ENCODE measurements at places on chromosomes 12 and 14.

GRCh38 chr12:70695361-70696023, 58.3 kb upstream of the PTPRB start:
- no peak for DNase-seq

- DNase-seq, result no peak
Measured at GRCh38 chr14:34235643-34236300, 226.3 kb downstream of the SPTSSA start.

- DNase-seq, result peak; percentile 44
Measured at GRCh38 chr12:120905856-120906384, 1.8 kb upstream of the SPPL3 start.

DNA sequence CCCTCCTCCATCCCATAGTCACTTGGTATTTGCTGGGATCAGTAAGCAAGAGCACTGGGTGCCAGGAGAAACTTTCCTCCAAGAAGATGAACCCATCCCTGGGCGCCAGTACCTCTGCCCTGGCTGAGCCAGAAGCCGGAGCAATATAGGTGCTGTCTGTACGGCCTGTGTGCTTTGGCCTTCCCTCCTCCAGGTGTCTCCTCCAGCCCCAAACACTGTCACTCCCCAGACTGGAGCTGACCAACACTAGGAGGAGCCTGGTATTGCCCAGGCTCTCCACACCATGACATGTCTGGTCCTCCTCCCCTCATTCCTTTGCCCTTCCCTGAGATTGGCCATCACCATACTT, 4.9 kb downstream of the GSTZ1 start:
- DNase-seq, result no peak

GRCh38 chr14:67413806-67414769, 2.1 kb upstream of the PLEK2 start:
- DNase-seq, result no peak

DNA sequence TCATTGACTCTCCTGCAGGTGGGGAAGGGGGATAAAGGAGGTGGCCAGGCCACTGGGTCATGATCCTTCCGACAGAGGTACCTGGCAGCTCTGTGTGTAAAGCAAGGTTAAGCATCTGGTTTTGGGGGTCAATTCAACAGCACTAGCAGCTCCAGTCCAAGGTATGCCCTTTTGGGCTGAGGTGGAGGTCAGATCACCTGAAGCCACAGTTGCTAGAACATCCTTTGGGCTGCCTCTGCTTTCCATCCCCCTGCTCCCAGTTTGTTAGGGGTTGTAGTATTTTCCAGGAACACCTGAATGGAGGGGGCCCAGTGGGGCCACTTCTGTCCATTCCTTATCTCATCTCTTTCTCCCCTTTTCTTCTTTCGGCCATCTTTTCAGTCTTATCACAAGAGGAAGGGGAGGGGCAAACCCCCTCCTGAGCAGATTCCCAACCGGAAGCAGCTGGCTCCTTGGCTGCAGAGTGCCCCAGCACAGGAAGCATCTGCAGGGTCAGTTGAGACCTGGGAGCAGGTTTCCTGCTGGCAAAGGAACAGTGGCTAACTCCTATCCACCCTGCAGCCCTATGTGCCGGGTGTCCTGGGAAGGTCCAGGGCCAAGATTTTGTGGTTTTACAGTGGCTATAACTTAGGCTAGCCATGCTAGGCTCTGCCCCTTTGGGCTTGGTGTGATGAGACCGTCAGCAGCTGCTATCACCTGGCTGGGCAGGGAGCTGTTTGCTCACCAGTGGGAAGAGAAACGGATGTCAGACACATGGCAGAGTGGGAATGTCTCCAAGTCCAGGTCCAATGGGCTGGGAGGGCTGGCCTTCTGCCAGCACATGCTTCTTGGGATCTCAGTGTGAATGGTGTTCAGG, 40.2 kb downstream of the SH2B3 start:
- peak; percentile 53 for DNase-seq

GRCh38 chr12:89189448-89189847, 162.9 kb downstream of the DUSP6 start:
- no peak for DNase-seq

GRCh38 chr12:60977966-60978365, 1282.2 kb upstream of the USP15 start:
- no peak for DNase-seq

DNA sequence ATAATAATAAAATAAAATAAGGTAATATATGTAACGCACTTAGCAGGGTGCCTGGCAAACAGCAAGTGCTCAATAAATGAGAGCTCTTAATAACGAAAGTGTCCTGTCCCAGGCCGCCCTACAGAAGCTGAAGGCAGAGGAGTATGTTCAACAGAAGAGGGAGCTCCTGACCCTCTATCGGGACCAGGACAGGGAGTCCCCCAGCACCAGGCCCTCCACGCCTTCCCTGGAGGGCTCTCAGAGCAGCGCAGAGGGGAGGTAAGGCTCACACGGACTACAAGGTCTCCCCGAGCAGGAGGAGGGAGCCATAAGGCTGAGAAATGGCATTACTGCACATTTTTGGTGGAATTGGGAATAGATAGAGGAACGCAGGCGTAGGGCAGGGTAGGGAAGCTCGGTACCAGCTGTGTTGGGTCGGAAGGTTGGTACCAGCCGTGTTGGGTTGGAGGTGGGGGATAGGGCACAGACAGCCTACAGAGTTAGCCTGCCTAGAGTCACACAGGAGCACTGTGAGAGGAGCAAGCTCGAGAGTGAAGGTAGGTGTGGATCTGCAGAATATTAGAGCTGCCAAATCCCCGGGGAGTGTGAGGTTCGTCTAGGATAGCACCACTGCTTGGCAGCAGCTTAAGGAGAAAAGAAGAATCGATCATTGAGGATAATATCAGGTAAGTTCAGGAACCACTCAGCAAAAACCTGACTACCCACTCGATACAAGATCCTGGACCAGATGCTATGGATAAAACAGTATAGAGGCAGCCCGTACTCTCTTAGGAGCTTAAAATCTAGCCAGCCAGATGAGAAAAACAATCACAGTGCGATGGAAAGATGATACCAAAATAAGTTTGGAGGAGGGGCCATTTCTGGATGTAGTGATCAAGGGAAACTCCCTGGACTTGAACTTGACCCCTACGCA, 15.3 kb downstream of the TNFRSF1A start:
- DNase-seq, result no peak

GRCh38 chr14:26765768-26766520, 168.1 kb upstream of the NOVA1 start:
- no peak for DNase-seq

DNA sequence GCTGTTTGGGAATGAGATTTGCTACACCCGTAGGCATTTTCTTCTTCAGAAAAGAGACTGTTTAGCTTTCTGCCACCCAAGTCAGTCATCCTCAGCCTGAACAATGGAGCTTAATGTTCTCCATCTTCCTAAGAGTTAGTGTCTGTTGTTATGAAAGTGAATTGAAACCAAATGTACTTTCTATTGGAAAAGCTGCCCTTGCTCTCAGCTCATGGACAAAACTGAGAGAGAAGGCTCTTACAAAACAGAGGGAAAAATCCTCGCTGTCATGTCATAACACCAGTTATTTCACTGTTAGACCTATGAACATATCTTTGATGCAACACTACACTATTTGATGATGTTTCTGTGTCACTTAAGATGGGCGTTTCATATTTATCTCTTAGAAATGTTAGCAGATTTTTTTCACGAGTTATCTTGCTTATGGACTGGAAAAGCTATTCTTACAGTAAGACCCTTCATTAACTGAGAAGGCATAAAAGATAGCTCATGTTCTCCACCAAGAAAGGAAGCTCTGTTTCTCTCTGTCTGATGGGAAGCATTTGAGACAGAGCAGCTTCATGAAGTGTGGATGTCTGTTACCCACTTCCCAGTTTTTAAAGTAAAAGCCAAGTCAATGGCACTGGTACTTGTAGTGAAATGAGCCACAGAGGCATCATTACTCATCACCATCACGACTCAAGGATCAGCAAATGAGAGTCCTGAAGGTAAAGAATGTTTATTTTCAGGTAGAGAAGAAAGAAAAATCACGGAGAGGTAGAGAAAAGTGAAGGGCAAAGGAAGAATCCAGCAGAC, 483.9 kb downstream of the ZFP36L1 start:
- DNase-seq, result no peak

DNA sequence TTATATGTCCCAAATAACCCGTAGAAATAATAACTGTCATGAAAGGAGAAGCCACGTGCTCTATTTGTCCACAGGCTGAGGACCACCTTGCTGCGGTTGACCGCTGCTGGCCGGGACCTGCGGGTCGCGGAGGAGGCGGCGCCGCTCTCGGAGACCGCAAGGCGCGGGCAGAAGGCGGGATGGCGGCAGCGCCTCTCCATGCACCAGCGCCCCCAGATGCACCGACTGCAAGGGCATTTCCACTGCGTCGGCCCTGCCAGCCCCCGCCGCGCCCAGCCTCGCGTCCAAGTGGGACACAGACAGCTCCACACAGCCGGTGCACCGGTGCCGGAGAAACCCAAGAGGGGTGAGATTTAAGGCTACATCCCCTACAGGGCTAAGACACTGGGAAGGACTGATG, 21.0 kb downstream of the RPGRIP1 start:
- DNase-seq, result peak; percentile 64

GRCh38 chr12:28242129-28242495, 51.9 kb downstream of the CCDC91 start:
- no peak for DNase-seq

- no peak for DNase-seq
Measured at GRCh38 chr14:78152201-78153063, 17.7 kb upstream of the NRXN3 start.

GRCh38 chr12:108935159-108935763, 55.4 kb downstream of the DAO start:
- DNase-seq, result no peak

DNA sequence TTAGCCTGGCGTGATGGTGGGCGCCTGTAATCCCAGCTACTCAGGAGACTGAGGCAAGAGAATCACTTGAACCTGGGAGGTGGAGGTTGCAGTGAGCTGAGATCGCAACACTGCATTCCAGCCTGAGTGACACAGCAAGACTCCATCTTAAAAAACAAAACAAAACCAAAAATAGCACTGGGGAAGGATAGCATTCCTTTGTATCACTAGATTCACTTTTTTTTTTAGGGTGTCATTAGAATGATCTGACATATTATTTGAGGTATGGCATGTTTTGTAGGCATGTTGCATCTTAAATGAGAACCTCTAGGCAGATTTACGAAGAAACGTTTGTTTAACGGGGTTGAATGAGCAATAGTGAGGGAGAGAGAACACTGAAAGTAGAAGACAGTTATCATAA, 16.8 kb upstream of the FAR2 start:
- no peak for DNase-seq

DNA sequence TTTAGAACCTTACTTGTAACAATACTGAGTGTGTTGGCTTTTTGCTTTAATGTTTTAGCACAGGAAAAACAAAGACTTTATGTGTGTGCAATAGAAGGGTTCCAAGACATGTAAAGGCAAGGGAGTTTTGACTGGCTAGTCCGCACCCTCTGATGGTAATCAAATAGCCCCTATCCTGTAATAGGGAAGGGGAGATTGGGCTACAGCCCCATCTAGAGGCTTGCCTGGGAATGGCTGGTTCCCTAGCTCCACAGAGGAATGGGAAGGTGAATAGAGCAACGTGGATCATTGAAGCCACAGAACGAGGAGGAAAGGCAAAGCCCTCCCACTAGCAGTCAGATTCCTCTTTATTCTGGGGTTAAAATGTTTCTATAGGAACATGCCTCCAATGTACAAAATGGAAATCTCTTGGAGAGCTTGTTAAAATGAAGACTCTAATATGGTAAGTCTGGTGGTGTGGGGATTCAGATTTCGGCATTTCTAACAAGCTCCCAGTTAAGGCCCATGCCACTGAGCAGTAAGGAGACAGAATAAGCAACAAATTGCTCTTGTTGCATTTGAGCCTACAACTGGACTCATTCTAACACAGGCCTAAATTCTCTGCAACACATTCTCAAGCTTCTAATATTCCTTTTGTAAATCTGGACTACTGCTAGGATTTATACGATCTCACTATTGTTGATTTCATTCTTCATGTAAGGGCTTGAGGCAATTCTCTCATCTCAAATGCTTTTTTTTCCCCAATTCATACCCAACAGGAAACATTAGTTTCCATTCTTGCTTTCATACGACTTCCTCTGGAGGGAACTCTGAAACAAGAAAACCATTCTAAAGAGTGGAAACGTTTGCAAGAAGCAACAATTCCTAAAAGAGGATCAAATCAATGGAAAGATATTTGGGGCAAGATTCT, 57.1 kb downstream of the NIN start:
- peak; percentile 70 for DNase-seq

DNA sequence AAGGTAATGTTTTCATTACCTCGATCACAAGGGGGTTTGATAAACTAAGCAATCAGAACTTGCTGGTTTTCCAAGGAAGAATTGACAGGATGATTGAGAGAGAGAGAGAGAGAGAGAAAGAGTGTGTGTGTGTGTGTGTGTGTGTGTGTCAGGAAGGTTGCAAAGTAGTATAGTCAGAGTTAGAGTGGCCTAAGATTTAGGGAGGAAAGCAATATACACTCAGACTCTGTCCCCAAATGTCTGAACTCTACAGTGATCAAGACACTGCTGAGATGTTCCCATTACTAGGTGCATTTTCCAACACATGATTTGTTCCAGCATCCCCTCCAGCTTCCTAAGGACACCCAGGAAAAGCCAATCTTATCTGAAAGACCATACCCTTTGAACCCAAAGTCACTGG, 1074.1 kb downstream of the BCL11B start:
- no peak for DNase-seq

- DNase-seq, result no peak
Measured at GRCh38 chr14:69687606-69688298, 76.4 kb downstream of the SUSD6 start.

DNA sequence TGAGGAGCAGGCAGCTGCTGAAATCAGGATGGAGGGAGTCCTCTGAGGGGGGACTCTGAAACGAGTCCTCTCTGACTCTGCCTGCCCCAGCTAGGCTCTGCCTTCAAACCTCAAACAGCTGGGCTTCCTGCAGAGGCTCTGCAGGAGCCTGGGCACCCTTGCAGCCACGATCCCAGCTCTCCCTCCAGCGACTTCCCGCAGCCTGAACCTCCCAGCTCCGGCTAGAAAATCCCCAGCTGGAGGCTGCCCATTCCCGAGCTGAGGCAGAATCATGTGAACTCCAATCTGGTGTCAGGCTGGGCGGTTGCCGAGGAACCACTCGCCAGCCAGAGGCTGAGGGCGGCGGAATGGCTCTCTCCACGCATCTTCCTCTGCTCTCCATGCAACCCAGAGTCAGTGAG, at the start of gene GPR68:
TSS of gene GPR68 (minus strand) at position 204 of the 401 bp plus-strand sequence. CDS start 9,654 bp downstream, outside the sequence.
- DNase-seq, result peak; percentile 81

- no peak for DNase-seq
Measured at GRCh38 chr14:43872752-43873655, 634.1 kb downstream of the FSCB start.

DNA sequence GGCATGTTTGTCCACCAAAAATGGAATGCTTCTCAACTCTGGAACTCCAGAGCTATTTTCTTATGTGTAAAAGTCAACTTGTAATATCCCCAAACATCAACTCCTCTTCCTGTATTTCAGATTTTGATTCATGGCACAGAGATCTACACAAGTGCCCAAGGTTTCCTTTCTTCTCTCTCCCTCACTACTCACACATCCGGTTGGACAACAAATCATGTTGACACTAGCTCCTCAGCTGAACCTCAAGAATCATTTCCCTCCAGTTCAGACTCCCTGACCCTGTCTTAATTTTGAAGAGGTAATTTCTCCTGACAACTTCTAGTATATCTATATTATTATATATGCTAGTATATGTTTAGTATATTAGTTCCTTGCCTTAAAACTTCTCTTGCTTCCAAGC, 485.4 kb upstream of the CCDC196 start:
- DNase-seq, result no peak

GRCh38 chr12:67239061-67239460, 30.1 kb upstream of the CAND1 start:
- DNase-seq, result no peak

GRCh38 chr12:8034802-8035201, 2.3 kb downstream of the FOXJ2 start:
- no peak for DNase-seq
